ENCODE measurements at places on chromosomes 1 and 21. TPM values are rescaled to one million over a fixed set of nuclear protein-coding genes. Genes with fewer than 3 reads are reported as not detected.

Gene TCP10L
- not detected for total RNA-seq

Gene S100A14
- 0.20 TPM for total RNA-seq

Gene GBP4
- total RNA-seq = 3.1 TPM

Gene WNT9A
- 4.9 TPM for total RNA-seq
